ENCODE measurements at places on chromosomes 5 and 9.

DNA sequence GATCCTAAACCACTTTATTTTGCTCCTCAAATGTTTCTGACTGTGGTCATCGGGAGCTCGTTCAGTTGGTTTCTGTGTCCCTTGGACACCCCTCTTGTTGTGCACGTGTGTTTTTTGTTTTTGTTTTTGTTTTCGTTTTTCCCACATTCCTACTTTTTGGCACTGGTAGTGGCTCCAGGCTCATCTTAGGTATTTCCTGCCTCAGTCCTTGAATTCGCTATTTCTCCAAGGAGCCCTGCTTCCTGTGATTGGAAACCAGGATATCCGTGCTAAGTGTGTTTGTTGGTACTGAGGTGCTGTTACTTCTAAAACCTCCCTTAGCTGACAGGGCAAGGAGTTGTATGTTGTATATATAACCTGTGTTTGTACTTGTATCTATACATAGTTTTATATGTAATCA is 5.9 kb downstream of the HMCN2 start:
- no peak for DNase-seq

DNA sequence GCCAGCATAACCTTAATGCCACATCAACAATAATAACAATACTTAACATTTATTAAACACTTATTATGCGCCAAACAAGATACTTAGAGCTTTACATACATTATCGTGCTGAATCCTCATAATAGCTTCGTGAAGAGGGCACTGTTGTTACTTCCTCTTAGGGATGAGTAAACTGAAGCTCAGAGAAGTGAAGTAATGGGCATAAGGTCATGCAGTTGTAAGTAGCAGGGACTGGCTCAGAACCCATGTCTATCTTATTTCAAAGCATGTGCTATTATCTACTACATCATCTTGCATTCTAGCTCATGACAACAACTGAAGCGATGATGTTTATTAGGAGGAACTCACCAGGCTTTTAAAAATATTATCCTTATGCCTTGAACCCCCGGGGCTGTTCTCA is 34.9 kb upstream of the PPP3R2 start:
- DNase-seq = no peak

DNA sequence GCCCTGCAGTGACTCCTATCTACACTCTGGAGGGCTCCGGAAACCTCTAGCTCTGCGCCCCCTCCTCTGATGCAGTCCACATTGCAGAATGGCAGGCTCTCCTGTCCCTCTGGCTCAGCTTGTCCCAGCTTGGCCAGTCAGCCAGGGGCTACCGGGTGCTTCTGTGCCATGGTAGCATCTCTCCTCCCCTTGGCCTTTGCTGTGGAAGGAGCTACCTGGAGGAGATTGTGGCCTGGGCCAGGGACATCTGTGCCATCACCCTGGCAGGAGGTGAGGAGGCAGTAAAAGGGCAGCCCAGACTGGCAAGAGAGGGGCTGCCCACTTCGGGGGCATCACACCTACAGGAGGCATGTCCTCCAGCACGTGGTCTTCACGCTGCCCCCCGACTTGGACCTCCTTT is 38.1 kb upstream of the FCN1 start:
- no peak for DNase-seq

GRCh38 chr9:19940811-19941535 is 152.1 kb upstream of the SLC24A2 start:
- DNase-seq = no peak

DNA sequence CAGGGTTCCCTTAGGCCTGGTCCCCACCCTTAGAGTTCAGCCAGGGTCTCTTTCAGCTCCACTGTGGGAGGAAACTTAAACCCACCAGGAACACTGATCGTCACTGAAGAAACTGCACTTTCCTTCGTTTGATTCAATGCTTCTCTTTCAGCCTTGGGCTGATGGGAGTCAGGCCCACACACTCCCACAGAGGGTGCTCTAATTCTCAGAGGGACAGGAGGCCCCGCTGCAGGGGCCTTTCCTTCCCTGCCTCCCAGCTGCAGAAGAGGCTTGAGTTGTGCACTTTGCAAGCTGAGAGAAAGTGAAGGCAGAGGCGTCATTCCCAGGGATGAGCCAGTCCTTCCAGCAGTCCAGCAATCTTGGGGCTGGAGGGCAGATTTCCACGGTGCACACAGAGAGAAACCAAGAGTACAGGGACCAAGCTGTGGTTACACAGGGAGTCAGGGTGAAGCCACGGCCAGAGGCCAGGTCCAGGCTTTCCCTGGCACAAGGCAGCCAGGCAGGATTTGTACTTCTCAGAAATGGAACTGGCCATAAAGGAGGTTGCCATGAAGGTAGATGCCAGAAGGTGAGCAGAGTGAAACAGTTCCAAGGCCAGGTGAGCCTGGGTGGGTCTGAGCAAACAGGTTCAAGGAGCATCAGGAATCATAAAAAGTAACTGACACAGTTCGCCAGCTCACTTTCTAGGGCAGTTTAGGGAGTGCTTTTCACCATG is 10.4 kb upstream of the GLIPR2 start:
- no peak for DNase-seq

DNA sequence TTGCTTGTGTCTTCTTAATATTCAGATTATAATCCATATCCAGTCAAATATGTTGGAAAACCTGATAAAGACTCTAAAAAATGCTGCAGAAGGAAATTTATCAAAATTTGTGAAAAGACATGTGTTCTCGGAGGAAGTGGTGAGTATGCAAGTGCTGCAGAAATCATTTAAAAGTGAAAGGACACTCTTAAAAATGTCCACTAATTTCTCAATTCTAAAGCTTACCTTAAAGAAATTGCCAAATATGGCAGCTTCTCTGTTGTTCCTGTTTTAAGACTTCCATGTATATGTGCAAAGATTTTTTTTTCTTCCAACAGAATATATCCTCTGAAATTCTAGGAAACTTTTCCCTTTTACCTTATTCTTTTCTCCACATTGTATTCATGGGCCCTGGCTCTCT is 32.4 kb downstream of the PTCD2 start:
- DNase-seq = no peak
